Dermis microvascular lymphatic vessel endothelial cell (primary cell): ENCODE measurements at places on chromosomes 12 and 14. TPM values are rescaled to one million over a fixed set of nuclear protein-coding genes. Genes with fewer than 3 reads are reported as not detected.

GRCh38 chr12:48924617-48925303 lies 532 bp downstream of the FKBP11 start:
- DNase-seq, result no peak

- no peak for DNase-seq
These were observed 344.4 kb upstream of the CCDC196 start for GRCh38 chr14:66141733-66142132.

DNA sequence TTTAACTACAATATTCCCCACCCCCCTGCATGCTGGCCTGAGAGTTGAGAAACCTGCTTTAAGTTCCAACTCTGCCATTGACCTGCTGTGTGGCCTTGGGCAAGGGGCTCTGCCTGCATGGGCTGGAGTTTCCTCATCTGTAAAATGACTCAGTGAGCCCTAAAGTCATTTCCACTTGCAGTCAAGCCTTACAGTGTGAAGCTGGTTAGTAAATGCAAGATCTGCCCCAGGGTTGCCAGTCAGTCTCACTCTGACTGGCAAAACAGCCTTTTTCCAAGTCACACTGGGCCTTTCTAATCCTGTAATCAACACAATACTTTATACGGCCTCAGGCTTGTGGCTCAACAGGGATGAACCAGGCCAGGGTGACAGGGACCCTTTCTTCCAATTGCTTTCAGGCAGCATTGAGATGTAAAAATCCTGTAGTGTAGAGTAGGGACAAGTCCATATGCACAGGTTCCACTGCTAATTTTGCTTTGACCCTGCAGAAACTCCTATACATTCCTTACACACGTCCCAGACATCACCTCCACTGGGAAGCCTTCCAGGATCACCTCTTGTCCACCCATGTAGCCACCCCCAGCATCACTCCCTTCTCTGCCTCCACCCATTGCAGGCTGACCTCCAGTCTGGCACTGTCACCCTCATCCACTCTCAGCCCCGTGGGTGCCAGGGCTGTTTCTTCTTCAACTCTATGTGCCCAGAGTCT lies 42.6 kb upstream of the PRIMA1 start:
- DNase-seq, result no peak

GRCh38 chr14:22737052-22737451 lies 29.4 kb upstream of the OXA1L start:
- DNase-seq, result no peak

DNA sequence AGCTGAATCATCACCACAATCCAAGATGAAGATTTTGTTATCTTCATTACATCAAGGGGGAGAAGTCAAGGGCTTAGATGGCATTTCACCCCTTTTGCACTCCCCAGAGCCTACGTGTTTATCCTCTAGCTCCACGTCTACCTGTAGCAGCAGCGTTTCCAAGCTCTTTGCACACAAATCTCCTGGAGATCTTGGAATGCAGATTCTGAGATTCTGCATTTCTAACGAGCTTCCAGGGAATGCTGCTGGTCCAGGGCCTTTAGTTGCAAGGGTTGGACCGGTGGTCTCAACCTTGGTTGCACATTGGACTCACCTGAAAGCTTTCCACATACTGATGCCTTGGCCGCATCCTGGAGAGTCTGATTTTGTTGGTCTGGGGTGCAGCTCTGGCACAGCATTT lies 49.5 kb upstream of the STON2 start:
- DNase-seq, result no peak

GRCh38 chr12:6430124-6430989 lies 14.4 kb upstream of the CD27 start:
- peak; percentile 97 for DNase-seq

DNA sequence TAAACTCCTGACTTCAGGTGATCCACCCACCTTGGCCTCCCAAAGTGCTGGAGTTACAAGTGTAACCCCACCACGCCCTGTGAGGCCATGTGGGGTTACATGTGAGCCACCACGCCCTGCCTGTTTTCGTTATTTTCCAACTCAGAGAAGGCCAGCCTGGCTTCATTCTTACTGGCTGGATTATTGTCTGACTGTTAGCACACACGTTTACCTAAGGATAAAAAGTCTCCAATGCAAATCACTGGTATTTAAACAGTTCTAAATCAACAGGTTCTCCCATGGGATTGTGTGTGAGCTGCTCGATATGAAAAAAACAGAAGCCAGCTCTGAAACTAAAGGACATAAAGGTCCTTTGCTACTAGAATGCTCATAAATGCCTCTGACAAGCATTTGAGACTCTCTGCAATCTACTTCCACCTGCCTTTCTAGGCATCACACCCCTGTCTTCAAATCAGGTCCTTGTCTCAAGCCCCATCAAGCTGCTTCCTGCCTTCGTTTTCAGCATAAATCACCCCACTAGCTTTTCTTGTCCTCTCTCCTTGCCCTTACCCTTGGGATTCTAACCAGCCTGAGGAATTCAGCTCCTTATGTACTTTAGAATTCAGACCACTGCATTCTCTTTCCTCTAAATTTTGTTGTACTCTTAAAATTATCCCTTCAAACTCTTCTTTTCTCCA lies 265.0 kb downstream of the DUSP6 start:
- DNase-seq, result no peak

DNA sequence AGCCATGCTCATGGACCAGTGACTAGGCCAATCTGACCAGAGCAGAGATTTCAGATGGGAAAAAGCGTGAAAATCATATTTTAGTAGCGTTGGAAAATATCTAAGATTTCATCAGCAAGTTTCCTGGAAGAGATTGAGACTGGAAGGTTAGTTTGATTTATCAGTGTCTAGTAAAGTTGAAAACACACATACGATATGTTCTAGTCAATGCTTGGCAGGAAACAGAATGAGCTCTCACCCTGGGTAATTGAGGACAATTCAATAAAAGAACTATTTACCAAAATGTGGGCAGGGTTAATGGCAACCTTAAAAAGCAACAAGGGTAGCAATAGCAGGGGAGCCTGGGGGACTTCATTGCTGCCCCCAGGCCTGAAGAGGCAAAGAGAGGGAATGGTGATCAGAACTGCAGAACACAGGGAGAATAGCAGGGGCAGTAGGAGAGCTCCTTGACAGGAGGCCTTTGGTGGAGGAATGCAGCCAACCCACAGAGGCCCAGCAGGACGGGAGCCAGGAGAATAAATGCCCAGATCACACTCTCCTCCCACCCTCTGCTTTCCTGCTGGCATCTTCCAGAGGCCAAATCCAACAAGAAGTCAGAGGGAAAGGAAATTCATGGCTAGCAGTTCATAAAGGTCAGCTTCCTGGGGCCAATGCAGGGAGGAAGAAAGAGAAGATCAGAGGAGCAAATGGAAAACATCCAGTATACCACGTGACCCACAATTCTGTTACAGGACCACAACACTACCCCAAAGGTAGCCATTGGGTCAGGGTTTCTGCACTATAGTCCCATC lies 27.6 kb upstream of the LRP6 start:
- peak; percentile 8 for DNase-seq

DNA sequence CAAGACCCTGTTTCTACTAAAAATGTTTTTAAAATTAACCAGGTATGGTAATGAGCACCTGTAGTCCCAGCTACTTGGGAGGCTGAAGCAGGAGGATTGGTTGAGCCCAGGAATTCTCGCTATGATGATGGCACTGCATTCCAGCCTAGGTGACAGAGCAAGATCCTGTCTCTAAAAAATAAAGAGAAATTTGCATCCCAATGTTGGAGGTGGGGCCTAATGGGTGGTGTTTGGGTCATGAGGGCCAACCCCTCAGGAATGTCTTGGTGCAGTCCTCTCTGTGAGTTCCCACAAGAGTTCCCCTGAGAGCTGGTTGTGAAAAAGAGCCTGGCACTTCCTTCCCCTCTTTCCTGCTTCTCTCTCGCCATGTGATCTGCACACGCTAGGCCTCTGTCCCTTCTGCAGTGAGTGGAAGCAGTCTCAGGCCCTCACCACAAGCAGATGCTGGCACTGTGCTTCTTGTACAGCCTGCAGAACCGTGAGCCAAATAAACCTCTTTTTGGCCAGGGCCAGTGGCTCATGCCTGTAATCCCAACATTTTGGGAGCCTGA lies 11.3 kb downstream of the ACOT6 start:
- DNase-seq, result no peak

KRT72 gene
- total RNA-seq, result not detected in 2 replicates

SNRPF gene
- total RNA-seq, result 13.3 and 24.5 TPM in 2 replicates

CLEC1A gene
- 12.1 and 14.9 TPM in 2 replicates for total RNA-seq

SYCP3 gene
- total RNA-seq, result under 0.01 TPM in 1 of 2 replicates, not detected in the other

E2F7 gene
- total RNA-seq, result 4.9 and 7.6 TPM in 2 replicates
